ENCODE measurements at places on chromosomes 7 and 10.

- DNase-seq = no peak
Measured at GRCh38 chr10:115092258-115092554, 959 bp upstream of the ATRNL1 start.

DNA sequence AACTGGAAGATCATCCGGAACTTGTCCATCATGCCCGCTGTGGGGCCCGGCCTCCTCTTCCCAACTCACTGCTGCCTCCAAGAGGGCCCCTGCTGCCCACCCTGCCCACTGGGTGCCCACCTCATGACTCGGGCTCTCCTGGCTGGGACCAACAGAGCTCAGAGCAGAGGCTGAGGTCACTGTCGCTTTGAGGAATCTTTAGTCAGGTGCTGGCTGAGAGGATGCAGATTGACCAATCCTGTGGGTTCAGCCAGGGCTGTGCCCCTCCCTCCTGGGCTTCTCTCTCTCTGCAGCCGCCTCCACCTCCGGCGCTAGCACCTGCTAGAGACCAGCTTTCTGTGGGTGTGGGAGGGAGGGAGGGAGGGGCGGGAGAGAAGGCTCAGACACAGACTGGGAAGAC is at the start of gene CALHM1:
CALHM1 (minus strand) TSS at position 181 of the 400 bp plus-strand sequence; CDS start at position 32, 149 bp downstream.
- DNase-seq = no peak

GRCh38 chr7:81533426-81533825 is 236.4 kb downstream of the HGF start:
- DNase-seq = no peak

DNA sequence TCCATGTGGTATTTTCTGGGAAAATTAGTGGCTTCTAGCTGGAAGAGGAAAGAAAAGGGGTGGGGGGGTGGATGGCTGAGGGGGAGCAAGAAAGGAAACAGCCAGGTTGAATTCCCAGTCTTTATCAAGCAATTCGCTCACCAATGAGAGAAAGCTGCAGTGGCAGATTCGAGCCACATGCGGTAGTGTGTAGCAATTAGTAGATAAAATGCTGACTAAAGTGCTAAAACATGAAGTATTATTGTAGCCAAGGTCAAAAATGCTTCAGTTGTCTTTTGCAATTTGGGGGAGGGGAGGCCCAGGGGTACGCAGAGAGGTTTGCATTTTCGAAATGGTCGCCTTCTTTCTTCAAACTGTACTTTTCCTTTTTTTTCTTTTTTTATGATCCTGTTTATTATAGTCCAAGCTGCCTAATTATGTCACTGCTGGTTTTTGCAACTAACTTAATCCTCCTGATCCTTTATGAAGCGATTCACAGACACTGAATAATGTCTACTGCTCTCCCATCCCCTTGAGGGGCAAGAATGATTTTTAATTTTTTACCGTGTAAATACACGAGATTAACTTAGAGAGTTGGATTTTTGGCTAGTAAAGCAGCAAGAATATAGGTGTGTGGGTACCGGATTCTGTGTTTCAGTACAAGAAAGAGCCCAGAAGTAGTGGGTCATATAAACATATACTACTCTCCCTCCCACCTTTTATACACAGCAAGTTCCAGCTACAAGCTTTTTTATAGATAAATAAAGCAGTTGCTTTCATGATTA is 3.6 kb upstream of the ARID5B start:
- peak; percentile 70 for DNase-seq

GRCh38 chr10:101767600-101767945 is 8.3 kb downstream of the FGF8 start:
- DNase-seq = peak; percentile 17

GRCh38 chr10:132884691-132885271 is 57.6 kb downstream of the CFAP46 start:
- DNase-seq = no peak

GRCh38 chr10:42782446-42783180 is at the start of gene BMS1:
Gene BMS1, plus strand, starts transcription at chr10:42782795. Its CDS starts 1,600 bp downstream, at chr10:42784395.
- DNase-seq = peak; percentile 93

DNA sequence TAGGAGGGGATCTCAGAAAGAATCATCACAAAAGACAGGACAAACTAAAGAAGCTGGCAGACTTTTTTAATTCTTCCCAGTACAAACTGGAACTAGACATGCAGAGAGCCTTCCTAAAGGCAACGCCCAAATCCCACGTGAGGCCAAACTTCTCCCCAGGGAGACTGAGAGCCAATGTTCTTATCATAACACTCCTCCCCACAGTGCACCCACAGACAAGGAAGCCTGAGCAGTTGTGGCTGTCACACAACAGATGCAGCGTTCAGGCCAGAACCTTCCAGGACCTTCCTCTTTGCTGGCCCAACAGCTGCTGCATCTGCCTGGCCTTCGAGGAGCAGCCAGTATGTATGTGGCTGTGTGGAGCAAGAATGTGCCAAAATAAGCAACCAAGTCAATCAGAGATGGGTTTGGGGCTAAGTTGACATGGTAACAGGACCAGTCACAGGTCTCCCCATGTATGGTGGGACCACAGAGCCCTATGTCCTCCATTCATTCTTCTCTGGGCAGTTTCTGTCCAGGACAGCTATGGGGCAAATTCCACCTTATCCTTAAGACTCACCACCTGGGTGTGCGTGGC is 34.9 kb downstream of the SRPK2 start:
- DNase-seq = peak; percentile 64

DNA sequence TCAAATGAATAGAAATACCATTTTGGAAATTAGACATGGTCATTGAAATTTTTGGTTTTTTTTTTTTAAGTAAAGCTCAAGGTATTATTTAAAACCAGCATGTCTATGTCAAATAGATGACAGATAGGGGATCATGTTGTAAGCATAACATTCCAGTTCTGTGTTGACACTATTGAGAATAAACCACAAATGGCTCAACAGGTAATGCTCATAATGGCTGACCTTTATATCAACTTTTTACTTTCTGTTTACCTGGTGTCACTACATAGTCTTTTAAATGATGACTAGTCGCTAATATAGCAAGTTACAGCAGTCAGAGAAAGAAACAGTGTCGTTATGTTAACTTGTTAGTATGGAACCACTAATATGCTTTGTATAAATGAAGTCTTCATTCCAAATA is 616.0 kb downstream of the GATA3 start:
- no peak for DNase-seq

GRCh38 chr10:8180360-8181109 is 126.0 kb downstream of the GATA3 start:
- no peak for DNase-seq

- no peak for DNase-seq
Measured at GRCh38 chr7:69934144-69934903, 336.0 kb downstream of the AUTS2 start.

- no peak for DNase-seq
Measured at GRCh38 chr7:142804728-142805207, 34.0 kb downstream of the PRSS2 start.

Data from small intestine (tissue), 16 donors.